Retinal pigment epithelial cell (primary cell): ENCODE measurements at places on chromosomes 11 and 22.

- no peak for DNase-seq
These were observed 579 bp upstream of the PHLDB1 start for GRCh38 chr11:118606844-118607228.

DNA sequence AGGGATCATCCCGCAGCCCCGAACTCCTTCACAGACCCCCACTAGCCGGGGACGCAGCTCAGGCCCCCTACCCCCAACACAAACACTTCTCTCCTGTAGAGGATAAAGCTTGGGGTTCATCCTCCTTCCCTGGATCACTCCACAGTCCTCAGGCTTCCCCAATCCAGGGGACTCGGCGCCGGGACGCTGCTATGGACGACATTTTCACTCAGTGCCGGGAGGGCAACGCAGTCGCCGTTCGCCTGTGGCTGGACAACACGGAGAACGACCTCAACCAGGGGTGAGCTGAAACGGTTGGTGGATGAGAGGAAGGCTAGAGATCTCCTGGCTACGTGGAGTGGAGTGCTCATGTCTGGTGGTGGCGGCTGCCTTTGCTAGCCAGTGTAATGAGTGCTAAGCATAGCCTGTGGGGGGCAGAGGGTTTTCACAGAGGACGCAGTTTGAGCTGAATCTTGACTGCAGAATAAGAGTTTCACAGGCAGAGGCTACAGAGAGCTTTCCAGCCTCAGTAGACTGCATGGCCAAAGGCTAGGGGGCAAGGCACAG lies 580 bp downstream of the ILK start:
- no peak for DNase-seq

- DNase-seq = no peak
These were observed 42.8 kb upstream of the ALKBH3 start for GRCh38 chr11:43837879-43838278.

GRCh38 chr11:66713746-66714480 lies 15.1 kb downstream of the SPTBN2 start:
- no peak for DNase-seq

DNA sequence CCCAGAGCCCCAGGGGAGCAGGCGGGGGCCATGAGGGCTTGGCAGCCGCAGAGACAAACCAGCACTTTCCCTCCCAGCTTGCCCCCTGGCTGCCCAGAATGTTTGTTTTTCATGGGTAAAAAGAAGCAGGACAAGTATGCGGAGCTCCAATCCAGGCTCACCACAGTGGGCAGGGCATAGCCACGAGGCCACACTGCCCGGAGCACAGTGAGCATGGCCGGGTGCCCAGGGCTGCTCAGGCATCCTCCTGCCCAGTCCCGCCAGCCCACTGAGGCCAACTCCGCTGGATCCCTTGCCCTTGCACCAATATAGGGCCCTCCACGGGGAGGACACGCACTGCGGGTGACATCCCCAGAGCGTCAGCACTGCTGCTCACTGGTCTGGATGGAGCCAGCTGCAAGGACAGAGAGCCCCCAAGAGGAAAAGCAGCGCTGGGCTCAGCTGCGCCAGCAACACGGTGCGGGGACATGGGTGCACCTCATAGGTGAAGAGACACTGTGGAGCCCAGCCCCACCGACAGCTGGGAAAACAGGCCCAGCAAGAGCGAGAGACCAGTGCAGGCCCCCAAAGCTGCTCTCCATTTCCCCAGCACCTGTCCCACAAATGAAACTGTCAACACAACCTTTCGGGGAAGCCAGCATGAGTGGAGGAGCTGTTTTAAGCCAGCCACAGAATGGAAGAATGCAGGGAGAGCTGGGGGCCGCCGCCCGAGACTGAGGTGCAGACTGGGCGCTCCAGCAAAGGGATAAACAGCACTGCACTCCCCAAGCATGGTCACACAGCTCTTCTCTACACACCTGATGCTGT lies 24.8 kb downstream of the ARVCF start:
- DNase-seq = no peak

- DNase-seq = no peak
These were observed 22.5 kb downstream of the CYTH4 start for GRCh38 chr22:37304595-37305343.

GRCh38 chr22:31840585-31840984 lies 86.8 kb downstream of the DEPDC5 start:
- DNase-seq = no peak

DNA sequence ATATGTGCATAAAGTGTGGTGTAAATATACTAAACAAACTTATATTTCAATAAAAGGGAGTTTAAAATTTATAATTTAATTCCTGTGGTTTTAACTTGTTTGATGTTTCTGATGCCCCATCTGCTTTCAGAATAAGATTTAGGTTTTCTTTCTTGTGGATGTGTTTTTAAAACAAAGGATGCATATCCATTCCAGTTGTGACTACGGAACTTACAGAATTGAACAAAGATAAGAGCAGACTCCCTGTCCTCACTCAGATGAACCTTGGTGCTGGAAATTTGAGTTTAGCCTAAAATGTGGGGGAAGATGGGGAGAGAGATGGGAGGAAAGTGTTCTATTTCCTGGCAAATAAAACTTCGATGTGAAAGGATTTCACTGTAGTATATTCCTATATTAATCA lies 2.5 kb downstream of the FJX1 start:
- DNase-seq = no peak

- no peak for DNase-seq
These were observed 6.8 kb upstream of the IL17REL start for GRCh38 chr22:50019316-50019715.

GRCh38 chr11:45021001-45021400 lies 70.3 kb upstream of the TP53I11 start:
- no peak for DNase-seq

GRCh38 chr11:69167916-69168691 lies 12.4 kb downstream of the SMIM38 start:
- no peak for DNase-seq

DNA sequence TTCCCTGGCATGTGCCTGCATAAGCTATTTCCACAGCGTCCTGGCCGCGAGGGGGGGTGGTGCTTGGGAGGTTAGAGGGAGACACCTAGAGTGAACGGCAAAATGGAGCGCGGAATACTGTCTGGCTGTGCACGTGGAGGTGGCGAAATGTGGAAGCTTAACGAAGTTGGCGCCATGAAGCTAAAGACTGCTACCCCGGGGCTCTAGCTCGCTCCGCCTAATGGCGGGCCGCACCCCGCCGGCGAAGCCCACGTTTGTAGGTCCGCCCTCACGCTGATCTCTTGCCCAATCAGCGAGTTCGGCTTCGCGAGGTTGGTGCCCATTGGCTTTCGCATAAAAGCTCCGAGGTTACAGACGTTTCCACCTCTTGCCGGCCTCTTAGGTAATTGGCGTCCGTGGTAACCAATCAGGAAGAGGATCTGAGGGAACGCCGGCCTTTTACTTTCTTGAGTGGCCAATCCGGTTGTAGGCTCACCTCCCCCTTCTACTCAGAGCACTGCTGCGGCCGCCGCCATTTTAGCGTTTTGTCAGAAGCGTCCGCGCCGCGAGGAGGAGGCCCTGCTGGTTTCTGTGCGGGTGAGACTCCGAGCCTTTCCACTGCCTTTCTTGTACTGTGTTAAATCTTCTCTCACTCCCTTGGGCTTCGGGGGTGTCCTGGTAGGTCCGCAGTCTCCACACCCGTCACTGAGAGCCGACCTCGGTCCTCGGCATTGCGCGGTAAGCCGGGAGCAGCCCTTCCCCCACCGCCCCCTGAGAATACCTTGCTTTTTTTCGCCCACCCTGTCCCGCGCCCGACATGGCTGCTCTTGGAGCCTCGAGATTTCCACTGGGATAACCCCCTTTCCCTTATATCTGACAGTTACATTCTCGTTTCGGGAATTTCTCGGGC lies at the start of gene RBM4:
Gene RBM4, plus strand, starts transcription at position 527 of the 889 bp plus-strand sequence. CDS start 1,009 bp downstream, outside the sequence.
- DNase-seq = peak; percentile 100

- DNase-seq = no peak
These were observed 34.2 kb downstream of the MICAL2 start for GRCh38 chr11:12144330-12145174.

DNA sequence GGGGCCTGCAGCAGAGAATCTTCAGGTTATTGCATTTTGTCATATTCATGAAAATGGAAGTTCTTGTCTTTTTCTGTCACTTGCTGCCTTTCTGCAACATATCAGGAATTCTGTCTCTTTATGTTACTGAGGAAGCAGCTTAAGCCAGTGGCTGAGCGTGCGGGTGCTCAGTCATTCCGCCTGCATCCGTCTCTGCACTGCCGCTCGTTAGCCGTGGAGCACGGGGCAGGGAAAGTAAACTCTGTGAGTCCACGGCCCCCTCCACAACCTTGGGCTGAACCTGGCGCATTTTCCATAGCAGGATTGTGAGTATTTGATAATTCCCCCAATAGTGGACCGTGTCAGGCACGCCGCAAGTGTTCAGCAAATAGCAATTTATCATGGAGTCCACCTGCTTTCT lies 1007.7 kb downstream of the BRD1 start:
- no peak for DNase-seq

DNA sequence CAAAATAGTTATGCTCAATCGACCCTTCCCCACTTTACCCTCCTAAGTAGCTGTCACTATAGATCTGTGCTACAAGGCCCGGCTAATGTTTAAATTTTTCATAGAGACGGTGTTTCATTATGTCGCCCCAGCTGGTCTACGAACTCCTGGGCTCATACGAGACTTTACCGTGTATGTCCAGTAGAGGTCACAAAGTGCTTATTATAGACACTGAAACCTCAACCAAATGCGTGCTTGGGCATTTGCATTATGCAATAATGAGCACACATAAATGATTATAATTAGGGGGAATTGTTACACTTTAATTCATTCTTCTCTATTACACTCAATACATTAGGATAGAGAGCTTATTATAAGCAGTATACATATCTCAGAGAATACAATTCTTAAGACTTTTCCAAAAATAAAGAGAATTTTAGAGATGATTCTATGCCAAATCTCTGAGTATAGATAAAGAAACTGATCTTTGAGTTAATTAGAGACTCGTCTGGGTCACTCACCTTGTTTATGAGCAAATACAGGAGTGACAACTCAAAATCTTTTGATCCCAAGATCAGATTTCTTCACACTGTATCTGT lies 12.5 kb upstream of the MRPL16 start:
- peak; percentile 27 for DNase-seq

- DNase-seq = no peak
These were observed 1732.5 kb upstream of the RAG2 start for GRCh38 chr11:38330578-38330977.

GRCh38 chr11:66591175-66591574 lies 1.7 kb downstream of the CCDC87 start:
- no peak for DNase-seq

- DNase-seq = no peak
These were observed 59.5 kb downstream of the FAT3 start for GRCh38 chr11:92284107-92284506.

- DNase-seq = no peak
These were observed 22.2 kb downstream of the BLID start for GRCh38 chr11:122093731-122094275.

- DNase-seq = no peak
These were observed 14.3 kb downstream of the CHST1 start for GRCh38 chr11:45651156-45651555.

- no peak for DNase-seq
These were observed 12.4 kb downstream of the ATP5MGL start for GRCh38 chr22:42627981-42628380.

- no peak for DNase-seq
These were observed 28.6 kb upstream of the BID start for GRCh38 chr22:17802822-17803221.

- no peak for DNase-seq
These were observed 1.4 kb upstream of the NEFH start for GRCh38 chr22:29478326-29479276.

DNA sequence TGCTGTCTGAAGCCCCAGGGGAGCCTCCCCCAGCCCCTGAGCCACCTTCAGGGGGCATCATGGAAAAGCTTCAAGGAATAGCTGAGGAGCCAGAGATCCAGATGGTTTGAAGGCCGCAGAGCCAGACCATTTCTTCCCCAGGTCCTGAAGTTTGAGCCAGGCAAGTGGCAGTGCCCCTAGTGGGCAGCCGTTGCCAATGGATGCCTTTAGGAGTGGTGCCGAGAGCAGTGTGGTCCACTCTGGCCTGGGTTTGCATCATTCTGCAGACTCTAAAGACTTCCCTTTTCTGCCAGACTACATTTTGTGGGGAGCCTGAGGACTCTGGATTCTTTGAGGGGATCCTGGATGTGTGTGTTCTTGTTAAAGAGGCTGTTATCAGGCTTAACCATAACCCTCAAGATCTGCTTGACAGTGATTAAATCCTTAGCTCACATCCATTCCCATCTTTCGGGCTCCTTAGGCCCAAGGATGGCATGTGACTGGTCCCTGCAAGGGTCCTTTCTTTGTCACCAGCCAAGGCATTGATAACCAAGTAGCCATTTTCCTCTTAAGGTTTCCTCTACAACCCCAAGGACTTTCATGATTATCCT lies 13.1 kb downstream of the HINFP start:
- no peak for DNase-seq

- DNase-seq = no peak
These were observed 199.2 kb upstream of the CTSC start for GRCh38 chr11:88536616-88537265.

DNA sequence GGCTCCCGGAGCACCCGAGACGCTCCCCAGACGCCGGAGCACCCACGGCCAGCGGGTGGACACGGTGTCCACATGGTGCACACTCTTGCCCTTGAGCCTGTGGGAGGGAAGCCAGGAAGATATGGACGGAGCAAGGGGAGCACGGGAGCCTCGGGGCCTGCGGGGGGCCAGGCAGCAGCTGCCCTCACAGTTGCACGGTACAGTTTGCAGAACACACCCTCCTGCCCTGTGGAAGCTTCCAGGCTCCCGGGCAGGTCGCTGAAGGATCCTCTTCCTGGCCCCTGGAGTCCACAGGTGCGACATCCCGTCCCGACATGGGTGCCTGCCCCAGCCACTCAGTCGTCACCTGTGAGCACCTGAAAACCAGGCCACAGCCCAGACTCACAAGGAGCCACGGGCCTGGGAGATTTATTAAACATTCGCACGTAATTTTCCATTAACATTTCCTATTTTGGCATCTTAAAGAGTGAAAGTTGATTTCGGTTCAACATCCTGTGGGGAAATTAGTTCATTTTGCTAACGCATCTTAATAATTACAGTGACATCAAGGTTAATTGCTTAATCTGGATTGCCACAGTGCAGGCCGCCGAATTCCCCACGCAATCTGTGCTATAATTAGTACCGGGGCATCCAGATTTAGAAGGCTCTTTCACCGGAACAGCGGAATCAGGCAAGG lies 253.3 kb downstream of the BRD1 start:
- DNase-seq = no peak

GRCh38 chr11:2665526-2666400 lies 34.0 kb downstream of the KCNQ1OT1 start:
- no peak for DNase-seq
